ENCODE measurements at places on chromosomes 12 and 14.

- no peak for DNase-seq
These were observed 487.2 kb upstream of the SOX5 start for GRCh38 chr12:24436667-24437066.

GRCh38 chr14:54226103-54226502 lies 170.7 kb upstream of the CDKN3 start:
- no peak for DNase-seq

GRCh38 chr12:89859508-89860220 lies 151.0 kb upstream of the ATP2B1 start:
- no peak for DNase-seq

GRCh38 chr12:131895640-131896079 lies 1.2 kb downstream of the ULK1 start:
- no peak for DNase-seq

DNA sequence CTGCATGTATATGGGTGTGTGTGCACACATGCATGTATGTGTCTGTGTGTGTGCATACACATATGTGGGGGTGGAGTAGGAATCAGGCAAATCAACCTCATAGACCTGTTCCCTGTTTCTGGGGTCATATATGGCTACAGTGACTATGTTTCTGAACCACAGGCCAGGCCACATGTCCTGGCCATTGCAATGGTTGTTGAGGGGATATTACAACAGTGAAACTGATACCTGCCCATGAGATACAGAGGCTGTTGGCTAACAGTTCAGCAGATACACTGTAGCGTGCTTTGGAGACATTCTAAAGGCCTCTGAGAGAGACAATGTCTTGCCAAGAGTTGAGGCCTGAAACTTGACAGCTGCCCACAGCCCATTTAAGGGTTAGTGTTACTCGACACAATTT lies 47.3 kb upstream of the FOS start:
- DNase-seq: no peak

DNA sequence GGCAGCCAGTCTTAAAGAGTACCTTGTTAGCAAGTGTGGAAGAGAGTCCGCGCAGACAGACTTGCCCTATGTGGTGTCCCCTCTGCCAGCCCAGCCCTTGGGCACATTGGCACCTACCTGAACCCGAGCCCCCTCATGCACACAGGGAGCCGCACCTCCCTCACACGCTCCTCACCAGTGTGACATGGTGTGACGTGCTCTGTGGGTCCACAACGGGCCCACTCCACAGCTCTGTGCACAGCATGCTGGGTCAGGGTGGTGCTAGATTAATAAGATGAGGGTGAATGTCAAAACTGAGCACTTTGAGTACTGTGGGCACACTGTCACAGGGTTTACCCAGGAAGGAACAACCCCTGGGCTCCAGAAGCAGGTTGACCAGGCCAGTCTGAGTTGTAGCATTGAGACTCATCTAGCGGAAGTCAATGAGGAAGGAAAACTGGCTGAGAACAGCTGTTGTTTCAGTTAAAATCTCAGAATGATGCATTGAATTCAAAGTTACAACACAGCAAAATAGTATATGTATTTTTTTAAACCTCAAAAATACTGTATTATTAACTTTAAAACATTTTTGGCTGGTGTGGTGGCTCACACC lies 53.4 kb upstream of the AMN start:
- no peak for DNase-seq

GRCh38 chr12:66103016-66103913 lies 27.3 kb downstream of the LLPH start:
- DNase-seq: no peak

- no peak for DNase-seq
These were observed 7.0 kb downstream of the APPL2 start for GRCh38 chr12:105228966-105229365.

GRCh38 chr12:83613586-83614110 lies 926.9 kb downstream of the TMTC2 start:
- no peak for DNase-seq

DNA sequence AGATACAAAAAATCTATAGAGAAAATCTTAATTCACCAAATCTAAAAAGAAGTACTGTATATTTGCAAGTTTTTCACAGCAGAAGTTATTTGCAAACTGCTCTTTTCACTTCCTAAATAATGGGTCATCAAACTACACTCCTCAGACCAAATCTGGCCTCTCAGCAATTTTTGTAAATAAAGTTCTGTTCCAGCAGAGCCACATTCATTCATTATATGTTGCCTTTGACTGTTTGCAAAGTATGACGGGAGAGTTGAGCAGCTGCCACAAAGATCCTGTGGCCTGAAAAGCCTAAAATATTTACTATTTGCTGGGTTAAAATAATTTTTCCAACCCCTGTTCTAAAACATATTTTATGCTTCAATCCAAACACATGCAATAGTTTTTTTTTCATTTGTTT lies 1222.3 kb upstream of the SEL1L start:
- no peak for DNase-seq

- DNase-seq: no peak
These were observed 4.9 kb downstream of the WSB2 start for GRCh38 chr12:118055865-118056773.

GRCh38 chr12:2337031-2338010 lies 284.5 kb downstream of the CACNA1C start:
- DNase-seq: no peak

DNA sequence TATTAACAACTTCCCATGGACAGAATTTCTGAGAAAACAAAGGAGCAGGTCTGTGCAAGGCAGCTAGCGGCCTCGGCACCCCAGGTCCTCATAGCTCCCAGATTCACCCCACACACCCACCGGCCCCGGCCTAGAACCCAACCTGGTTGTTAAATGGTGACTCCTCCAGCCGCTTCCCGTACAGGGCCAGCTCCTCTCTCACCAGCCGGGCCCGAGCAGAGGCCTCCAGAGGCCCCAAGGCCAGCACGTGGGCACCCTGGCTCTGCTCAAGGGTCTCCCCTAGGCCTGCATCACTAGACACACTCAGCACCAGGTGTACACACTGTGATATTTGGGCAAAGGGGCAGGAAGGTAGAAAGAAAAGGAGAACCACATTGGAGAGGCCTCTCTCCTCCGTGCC lies 30.3 kb downstream of the TEP1 start:
- DNase-seq: no peak

- no peak for DNase-seq
These were observed 107.0 kb downstream of the ARF6 start for GRCh38 chr14:49999826-50000379.

DNA sequence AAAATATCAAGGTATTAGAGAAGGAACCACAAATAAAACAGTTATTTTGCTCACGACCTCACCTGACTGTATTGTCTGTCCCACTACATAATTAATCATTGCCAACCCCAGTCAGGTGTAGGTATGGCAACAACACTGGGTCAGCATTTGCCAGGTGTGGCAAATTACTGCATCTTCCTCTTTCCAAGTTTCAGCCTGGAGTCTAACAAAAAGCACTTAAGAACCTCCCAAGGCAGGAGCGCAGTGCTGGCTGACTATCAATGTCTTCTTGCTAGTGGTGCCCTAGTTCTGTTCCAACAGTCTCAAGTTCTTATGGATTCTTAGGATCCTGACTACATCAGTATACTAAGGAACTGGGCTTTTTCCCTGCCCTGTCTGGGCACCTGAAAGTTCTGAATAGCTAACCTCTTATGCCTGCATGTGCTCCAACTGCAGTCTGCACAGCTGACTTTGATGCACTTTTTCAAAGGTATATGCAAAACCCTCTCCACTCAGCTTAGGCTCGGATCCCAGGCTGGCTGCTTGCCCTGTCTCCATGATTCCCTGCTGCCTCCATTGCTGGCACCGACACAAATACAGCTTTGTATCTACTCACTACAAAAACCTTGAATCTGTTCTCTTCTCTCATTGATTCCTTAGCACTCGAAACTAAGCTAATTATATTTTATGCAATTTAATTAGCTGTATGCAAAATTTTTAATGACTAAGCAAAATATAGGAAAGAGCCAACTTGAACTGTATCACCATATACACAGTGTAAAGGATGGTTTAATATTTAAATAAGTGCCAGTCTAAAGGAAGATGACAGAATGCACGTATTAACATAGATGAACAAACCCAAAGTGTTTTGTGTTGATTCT lies 113.3 kb downstream of the PRKD1 start:
- DNase-seq: no peak

- no peak for DNase-seq
These were observed 6.4 kb upstream of the SLC38A4 start for GRCh38 chr12:46832130-46832704.

DNA sequence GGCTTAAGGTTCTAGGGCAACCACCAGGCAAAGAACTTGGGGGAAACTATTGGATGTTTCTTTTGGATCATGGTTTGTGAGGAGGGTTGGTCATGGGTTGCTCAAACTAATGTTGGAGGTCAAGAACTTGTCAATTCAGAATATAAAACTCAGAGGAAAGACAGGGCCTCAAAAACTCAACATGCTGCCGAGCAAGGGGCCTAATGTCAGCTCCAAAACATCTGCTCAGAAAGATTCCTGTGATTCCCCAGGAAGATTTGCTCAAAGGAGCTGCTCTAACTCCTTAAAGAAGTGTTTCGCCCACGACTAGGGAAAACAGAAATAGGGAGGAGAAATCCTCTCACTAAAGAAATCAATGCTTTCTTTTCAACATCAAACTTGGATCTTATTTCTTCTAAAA lies 3.7 kb upstream of the IGF1 start:
- DNase-seq: no peak

DNA sequence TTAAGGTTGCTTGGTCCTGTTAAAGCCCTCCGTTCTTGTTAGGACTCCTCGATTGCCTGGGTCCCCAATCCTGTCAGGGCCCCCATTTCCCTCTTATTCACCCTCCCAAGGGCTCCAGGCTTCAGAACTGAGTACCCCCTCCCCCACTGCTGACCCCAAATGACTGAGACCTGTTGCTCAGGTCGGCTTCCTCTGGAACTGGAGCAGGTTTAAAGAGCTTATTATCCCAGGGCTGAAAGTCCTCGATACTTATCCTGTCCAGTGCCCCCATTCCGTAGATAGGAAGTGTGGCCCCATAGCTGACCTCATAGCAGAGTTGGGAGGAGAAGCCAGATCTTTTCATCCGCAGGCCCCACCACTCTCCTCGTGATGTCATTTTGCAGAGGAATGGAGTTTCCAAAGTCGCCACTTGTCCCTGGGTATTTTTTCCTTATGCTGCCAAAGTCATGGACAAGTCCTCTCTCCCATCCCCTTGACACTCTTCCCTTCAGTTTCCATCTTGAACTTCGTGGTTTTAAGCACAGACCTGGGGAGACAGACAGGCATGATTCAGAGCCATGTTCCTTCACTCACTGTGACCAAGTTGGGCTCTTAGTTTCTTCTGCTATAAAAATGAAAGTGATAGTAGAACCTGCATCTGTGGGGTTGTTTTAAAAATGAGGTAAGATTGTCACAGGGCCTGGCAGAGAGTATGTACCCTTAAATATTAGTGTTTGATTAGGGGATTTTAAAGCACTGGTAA lies 1.2 kb downstream of the USP30 start:
- DNase-seq: peak; percentile 27

DNA sequence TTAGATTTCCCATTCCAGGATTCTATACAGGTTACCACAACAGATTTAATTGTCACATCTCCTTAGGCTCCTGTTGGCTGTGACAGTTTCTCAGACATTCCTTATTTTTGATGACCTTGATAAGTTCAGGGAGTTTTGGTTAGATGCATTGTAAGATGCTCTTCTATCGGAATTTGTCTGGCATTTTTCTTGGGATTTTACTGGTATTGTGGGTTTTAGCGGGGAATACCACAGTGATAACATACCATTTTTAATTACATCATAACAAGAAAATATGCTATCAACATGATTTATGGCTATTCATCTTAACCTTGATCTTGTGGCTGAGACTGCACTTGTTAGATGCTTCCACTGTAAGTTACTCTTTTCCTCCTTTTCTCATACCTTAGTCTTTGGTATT lies 217.5 kb upstream of the PPFIA2 start:
- DNase-seq: no peak

Data from T-cell (primary cell).